ENCODE measurements at places on chromosomes 3 and 15.

DNA sequence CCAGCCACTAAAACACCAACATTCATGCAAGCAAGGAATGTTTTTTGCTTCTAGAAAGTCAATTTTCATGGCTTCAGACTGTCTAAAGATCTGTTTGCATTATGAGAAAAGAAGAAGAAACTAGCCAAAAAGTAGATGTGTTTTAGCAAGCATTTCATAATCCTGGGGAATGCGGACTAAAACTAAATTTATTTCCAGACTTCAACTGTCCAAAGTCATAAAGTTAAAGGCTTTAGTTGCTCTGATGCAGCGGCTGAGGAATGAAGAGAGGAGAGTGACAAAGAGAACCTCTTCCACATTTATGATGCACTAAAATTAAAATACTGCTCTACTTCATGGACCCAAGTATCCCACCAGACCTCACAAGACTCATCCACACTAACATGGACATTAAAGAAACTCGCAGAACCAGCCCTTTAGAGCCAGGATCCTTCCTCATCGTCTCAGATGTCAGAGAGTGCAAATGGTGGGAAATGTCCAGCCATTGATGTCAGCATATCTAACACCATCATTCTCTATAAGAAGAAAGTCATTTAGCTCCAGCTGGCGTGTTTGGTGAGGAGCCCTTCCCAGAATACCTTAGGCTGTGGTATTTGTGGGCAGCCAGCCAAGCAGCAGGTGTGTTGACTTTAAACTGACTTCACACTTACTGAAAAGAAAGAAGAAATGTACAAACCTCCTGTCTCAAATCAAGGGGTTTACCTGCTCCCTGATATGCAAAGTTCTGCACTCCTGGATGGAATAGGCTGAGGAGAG, 17.4 kb downstream of the FYCO1 start:
- DNase-seq = peak; percentile 79

GRCh38 chr15:62456011-62456920, 291.2 kb upstream of the C2CD4B start:
- DNase-seq = no peak

GRCh38 chr3:55630280-55630920, 143.3 kb upstream of the WNT5A start:
- DNase-seq = no peak

- no peak for DNase-seq
Observed at GRCh38 chr15:91514147-91514546, 339.4 kb upstream of the SLCO3A1 start.

DNA sequence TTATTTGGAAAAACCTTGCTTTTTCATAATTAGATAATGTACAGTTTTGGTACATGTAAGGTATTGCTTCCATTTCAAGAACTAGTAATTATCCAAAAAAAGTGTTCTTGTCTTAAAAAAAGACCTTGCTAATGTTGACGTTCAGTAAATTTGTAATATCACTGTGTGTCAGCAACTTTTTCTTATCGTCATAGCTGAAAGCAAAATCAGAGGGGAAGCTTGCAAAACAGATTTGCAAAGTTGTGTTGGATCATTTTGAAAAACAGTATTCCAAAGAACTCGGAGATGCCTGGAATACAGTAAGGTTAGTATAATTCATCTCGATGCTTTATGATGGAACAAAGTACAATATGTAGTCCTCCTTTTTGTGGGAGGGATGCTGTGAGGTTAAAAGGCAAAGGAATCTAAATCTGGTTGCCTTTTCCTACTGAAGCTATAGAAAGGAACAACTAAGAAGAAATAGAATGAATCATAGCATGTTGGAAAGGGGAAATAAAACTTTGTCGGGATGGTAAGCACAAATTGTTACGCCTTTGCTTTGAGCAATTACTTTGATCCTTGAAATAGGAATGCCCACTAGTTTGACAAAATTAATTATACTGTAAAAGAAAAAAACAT, 1.5 kb downstream of the NSUN3 start:
- no peak for DNase-seq
